ENCODE measurements at places on chromosomes 1 and 21.

DNA sequence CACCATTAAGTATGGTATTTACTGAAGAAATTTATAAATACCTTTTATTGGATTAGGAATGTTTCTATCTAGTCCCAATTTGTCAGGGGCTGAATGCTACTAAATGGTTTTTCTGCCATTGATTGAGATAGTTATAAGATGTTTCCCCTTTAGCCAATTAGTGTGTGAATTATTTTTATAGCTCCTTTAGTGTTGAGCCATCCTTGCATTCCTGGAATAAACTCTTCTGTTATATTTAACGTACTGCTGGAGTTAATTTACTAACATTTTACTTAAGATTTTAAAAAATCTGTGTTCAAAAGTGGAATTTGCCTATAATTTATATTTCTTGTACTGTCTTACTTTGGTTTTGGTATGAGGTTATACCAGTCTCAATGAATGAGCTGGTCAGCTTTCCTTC lies 25.4 kb upstream of the LRRC3 start:
- no peak for ATAC-seq

DNA sequence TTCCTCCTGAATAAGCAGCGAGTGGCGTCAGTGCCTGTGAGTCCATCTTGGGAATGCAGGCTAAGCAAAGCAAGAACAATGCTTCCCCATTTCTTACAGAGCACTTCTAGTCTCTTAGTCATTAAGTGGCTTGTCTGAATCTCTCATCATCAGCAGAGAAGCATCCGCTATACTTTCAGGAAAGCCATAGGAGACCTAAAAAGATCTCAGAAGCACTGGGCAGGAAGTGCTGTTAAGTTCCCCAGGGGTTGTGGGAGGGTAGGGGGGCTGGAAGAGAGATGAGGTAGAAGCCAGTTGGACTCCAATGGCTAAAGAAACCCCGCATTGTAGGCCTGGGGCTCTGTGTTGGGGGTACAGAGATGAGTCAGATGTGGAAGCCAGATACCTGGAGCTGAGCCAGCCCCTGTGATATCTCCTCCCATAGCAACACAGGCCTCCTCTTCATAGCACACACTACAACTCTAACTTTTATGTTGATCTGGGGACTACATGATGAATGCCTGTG lies 44.9 kb downstream of the SYT6 start:
- ATAC-seq: no peak

GRCh38 chr1:151805066-151805820 lies at the start of gene LINGO4:
Gene LINGO4, minus strand, starts transcription at chr1:151805419. Its CDS starts 2,715 bp downstream, at chr1:151802704.
- ATAC-seq: no peak

- ATAC-seq: no peak
Measured at GRCh38 chr1:78831731-78832360, 174.7 kb downstream of the ADGRL4 start.

Measured in gastroesophageal sphincter (tissue), 4 donors.